ENCODE measurements at places on chromosomes 7 and 10.

DNA sequence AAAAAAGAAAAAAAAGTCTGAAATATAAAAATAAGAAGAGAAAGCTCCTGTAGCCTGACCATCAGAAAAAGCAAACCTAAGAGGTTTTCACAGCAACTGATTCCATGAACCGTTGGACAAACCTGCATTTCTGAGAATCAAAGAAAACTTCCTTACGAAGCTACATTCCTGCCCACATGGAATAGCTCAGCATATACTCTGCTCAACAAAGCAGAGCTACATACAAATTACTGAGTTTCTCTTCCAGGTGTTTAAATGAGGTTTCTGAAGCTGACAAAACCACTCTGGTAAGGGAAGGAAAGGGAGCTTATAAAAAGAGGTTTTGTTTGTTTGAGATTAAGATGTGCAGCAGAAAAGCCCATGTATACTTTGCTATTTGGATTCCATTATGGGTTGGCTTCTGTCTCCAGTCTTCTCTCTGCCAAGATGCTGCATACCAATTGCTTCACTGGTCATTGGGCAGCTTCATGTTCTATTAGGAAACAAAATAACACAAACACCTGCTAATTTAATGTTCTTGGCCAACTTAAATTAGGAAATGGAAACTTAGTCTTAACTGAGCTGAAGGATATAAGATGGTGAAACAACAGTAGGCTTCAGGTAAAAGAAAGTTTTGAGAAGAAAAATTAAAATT is 314.1 kb downstream of the LRRTM3 start:
- no peak for DNase-seq

DNA sequence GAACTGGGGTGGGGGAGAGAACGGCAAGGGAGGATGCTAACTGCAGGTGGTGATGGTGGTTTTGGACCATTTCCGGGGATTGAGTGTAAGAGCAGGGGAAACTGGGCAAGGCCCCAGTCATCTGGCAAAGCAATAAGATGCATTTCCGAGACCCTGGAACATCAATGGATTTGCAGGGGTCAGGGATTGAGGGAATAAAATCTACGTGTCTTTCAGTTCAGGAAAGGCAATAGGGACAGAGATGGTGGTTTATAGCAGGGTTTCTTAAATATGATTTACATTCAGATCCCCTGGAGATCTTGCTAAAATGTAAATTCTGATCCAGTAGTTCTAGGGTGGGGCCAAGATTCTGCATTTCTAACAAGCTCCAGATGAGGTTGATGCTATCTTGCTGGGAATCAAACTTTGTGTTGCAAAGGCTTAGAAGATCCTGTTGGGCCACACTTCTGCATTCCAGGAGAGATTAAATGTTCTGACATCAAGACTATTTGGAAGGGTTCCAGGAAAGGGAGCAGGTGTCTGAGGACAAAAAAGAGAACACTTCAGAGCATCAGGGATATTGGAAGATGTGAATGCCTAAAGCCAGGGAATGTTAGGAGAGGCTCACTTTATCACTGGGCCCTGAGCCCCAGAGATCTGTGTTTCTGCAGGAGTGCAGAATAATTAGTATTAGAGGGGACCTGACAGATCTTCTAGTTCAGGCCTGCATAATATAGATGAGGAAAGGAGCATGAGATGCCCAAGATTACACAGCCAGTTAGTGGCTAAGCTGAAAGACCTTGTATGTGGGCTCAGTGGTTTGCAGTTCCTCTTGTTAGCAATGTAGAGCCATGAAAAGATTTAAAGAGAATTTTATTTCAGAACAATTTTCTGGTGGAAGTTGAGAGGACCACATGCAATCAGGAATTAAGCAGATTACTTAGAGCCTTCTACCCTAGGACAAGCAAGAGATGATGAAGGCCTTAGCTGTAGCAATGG is 32.4 kb downstream of the BLNK start:
- no peak for DNase-seq

DNA sequence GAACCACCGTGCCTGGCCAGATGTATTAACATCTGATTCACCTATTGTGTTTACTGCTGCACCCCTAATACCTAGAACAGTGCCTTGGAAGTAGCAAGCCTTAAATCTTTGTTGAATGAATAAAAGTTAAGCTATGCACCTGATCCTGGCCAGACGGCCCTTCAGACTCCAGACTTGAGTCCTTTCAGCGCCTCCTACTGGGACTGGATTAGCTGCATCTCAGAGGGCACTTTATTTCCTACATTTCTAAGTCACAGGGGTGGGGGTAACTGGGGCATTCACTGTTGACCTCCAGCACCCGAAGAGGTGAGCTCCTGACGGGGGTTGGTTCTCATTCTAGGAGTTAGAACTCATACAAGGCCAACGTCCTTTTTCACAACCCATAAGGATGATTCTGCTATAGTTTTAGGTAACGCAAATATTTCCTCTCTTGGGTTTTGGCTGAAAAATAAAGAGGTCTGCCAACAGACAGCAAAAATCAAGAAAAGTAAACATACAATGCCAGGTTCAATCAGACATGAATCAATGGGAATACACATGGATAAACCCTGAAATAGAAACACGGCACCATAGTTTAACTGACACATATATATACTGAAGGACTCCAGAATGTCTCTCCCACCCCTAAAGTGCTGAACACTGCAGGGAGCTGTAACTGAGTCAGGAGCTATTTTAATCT is 48.0 kb upstream of the DLG5 start:
- no peak for DNase-seq

- no peak for DNase-seq
Observed at GRCh38 chr10:920450-920849, 11.1 kb downstream of the LARP4B start.

GRCh38 chr7:72408966-72409637 is 3.0 kb downstream of the CALN1 start:
- no peak for DNase-seq

DNA sequence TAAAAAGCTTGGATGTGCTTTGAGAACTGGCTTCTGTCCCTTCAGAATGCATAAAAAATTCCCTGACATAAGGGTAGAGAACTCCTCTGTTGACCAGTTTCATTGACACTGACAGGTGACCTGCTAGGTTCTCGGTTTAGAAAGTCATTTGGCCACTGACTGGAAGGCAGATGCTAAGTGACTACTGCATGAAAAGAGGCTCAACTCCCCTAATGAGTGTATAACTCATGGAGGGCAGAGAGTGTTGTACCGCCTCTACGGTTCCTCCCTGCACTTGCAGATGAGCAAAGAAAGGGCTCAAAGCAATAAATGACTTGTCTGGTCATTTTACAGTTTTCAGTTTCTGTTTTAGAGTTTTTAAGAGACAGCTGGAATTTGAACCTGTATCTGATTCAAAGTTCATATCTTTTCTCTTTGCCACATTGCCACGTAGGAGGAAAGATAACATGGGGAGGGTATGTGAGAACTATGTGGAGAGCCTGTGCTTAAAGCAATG is 2.9 kb upstream of the FGL2 start:
- no peak for DNase-seq

- no peak for DNase-seq
Observed at GRCh38 chr7:146375170-146375569, 258.6 kb downstream of the CNTNAP2 start.

DNA sequence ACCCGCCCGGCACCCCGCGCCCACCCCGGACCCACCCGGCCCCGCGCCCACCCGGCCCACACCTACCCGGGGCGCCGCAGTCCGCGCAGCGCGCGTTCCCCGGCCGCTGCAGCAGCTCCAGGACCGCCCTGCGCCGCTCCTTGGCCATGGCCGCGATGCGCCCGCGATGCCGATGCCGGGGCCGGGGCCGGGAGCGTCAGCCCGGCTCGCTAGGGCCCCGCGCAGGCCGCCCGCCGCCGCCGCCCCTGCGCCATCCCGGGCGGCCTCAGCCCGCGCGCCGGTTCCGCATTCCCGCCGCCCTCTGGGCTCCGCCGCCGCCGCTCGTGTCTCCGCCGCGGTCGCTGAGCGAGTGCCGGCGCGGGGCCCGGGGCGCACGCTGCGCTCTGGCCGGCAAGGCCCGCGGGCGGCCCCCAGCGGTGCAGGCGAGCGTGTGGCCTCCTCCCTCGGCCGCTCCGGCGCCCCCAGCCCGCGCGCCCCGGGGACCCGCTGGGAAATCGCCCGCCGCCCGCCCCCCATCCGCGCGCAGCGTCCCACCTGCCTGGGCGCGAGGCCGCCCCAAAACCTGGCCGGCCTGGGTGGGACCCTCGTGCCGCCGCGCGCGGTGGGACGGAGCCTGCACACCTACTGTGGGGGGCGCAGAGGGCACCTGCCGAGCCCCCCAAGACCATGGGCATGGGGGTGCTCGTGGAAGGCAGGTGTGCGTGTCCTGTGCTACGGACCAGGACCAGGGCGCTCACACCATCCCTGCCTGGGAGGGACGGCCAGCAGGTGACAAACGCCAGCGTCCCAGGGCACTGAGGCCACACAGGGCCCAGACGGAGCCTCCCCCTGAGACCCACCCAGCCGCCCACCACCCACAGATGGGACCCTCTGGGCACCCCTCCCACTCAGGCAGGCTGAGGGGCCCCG is at the start of gene ADAP1:
Gene ADAP1 (minus strand): TSS at position 351 of the 909 bp plus-strand sequence. CDS start 203 bp downstream, at position 148.
- DNase-seq = no peak

- DNase-seq = no peak
Observed at GRCh38 chr7:95886501-95887090, 114.2 kb downstream of the DYNC1I1 start.

GRCh38 chr7:69429911-69430383 is 168.3 kb upstream of the AUTS2 start:
- DNase-seq = peak; percentile 80

GRCh38 chr10:119084896-119085295 is 4.3 kb upstream of the EIF3A start:
- DNase-seq = no peak

DNA sequence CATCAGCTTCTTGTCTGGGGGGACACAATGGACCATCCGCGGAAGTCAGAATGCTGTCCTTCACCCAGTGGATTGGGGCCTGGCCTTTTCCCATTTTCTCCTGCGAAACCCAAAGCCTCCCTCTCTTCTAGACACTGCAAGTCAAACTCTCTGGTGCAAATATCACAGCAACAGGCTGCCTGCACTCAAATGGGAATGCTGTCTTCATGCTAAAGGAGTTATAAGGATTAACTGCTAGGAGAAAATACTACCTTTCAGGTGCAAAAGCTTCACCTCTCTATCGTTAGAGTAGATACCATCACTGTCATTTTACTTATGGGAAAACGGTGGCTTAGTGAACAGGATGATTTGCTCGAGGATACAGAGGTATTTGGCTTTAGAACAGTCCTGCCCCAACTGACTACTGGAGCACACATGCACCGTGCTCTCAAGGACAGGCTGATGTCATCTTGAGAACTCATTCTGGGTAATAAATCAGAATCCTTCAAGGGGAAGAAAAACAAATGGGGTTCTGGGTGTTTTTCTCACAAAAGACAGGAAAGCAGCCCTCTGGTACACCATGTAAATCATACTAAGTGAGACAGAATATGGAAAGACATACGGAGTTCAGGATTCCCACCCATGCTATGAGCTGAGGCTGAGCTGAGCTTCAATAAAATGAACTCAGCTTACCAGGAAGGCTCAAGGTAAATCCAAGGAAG is 100.9 kb downstream of the SAMD9 start:
- DNase-seq = no peak

GRCh38 chr7:137146012-137146455 is 197.5 kb downstream of the PTN start:
- no peak for DNase-seq

- DNase-seq = no peak
Observed at GRCh38 chr10:123004298-123004697, 4.3 kb downstream of the IKZF5 start.

DNA sequence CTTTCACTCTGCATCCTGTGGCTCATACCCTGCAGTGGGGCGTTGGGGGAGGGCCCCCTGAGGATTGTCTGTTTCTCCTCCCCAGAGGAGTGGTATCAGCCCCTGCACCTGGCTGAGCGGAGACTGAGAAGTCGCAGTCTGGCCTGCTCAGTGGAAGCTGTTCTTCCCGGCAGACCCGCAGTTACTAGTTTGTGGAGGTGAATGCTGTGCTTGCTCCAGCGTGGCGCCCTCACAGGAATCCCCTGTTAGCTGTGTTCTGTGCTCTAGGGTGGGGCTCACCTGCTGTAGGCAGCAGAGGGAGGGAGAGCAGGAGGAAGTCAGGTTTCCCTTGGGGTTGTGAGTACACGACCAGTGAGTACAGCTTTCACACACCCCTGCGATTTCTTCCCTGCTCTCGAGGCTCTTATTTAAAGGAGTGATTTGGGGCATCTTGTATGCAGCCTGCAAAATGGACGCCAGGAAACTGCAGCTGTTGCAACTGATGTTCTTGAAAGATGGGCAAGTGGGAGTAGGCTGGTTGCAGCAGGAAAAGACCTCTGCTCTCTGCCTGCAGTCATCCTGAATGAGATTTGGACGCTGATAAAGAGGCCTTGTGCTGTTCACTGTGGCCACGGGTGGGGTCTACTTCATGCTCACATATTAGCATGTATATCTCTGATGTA is 66.4 kb downstream of the HK1 start:
- DNase-seq = no peak

DNA sequence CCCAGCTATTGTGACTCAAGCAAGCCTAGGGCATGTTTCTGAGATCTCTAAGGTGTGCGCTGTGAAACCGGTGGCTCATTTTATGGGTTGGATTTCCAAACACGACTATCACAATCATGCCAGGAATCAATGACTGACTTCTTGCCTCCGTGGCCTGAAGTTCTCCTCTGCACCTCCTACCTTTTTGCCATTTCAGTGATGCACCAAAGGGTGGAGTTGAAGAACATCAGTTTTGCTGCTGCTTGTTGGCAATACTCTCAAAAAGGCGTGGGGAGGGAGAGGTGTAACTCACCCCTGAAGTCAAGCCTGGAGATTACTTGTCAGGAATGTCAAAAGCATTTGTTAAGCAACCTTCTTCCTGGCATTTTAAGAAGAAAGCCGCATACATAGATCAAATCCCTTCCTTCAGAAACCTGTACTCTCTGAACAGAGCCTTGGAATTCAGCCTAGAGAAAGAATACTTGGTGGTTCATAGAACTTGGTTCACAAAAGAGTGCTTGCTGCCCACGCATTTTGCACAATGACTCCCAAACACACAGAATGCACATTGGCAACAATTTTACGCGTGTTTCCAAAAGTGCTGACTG is 41.0 kb downstream of the KIAA1217 start:
- no peak for DNase-seq

- no peak for DNase-seq
Observed at GRCh38 chr7:3151784-3152183, 108.1 kb upstream of the CARD11 start.

GRCh38 chr10:91137011-91137643 is 83.3 kb upstream of the PCGF5 start:
- DNase-seq = no peak

- peak; percentile 45 for DNase-seq
Observed at GRCh38 chr10:131882151-131882550, 18.7 kb upstream of the PPP2R2D start.

GRCh38 chr7:45978731-45979211 is 57.7 kb upstream of the IGFBP3 start:
- DNase-seq = no peak

DNA sequence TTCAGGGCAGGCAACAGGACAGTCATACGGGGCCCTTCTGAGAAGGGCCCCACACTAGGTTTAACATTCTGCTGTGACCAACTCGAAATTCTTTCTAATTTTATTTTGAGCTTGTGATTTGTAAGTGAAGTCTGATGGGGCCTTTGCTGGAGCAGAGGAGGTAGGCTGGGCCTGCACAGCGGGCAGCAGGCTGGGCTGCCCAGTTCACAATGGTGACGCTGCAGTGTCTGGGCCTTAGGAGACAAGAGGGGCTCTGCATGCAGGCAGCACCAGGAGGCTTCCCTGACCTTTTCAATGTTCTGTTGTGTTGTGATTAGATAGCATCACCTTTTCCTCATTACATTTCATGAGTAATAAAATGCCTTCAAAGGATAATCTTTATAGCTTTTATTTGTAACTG is 175.1 kb downstream of the CXCL12 start:
- no peak for DNase-seq

- no peak for DNase-seq
Observed at GRCh38 chr10:34179280-34179679, 635.8 kb downstream of the PARD3 start.

GRCh38 chr7:23234569-23235296 is 11.8 kb upstream of the GPNMB start:
- no peak for DNase-seq
